ENCODE measurements at places on chromosomes 5 and 9. TPM values are rescaled to one million over a fixed set of nuclear protein-coding genes. Genes with fewer than 3 reads are reported as not detected.

Gene ZNF622
- total RNA-seq: 105 TPM

Gene SEC24A
- total RNA-seq: 12.6 TPM

Gene TNC
- total RNA-seq: not detected

Gene TMC1
- 1.2 TPM for total RNA-seq

Gene BTNL8
- 0.22 TPM for total RNA-seq

Gene HRCT1
- total RNA-seq: 3.2 TPM

Gene IL13
- total RNA-seq: not detected

Gene ATOSB
- 28.9 TPM for total RNA-seq

Gene HACD4
- 0.46 TPM for total RNA-seq

Gene C9orf50
- total RNA-seq: not detected
